ENCODE measurements at places on chromosomes 16 and 17.

DNA sequence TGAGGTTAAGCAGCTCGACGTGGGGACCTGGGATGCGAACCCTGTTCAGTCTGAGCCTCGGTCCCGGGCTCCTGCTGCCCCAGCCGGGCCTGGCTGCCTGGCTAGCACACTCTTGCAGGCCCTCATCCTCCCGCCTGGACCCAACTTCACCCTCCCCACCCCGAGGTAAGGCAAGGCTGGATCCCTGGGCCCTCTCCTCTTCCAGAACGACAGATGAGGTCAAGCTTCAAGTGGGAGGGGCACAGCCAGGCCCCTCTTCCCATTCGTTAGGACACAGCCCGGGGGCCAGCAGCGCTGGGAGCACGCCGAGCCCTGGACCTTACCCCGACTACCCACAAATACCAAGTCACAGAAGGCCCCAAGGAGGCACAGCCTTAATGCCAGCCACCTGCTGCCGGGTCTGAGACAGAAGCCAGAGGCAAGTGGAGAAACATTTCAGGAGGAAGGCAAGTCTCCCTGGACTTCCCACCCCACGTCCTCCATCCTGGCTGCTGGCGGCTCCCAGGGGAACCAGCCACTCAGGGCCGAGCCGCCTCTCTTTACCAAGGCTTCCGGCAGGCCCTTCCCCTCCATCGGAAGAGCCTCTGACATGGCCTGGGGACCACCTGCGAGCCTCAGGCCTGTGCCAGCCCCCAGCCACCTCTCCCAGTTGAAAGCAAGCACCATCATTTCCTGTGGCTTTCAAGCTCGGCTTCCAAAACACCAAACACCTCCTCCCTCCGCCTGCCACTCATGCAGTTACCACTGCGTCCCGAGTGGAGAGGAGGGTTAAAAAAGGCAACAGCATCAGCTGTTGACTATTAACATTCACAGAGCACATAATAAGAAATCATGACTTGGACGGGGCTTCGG is 59.9 kb downstream of the RPH3AL start:
- no peak for DNase-seq

DNA sequence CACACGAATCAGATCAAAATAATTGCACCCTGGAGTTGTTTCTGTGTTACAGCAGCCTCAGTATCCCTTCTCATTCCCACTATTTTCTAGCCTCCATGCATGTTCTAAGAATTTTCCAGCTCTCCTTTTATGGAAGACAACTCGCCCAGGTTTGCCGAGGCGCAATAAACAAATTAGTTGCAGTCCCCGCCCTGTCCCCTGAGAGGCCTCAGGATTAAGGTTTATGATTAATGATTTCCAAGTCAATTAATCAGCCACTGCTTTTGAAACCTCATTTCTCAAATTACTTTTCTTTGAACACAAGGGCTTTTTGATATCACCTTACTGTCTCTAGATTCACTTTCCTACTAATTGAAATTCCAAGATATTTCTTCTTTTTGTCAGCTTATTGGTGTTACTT is 138.3 kb upstream of the HSBP1 start:
- DNase-seq: no peak

DNA sequence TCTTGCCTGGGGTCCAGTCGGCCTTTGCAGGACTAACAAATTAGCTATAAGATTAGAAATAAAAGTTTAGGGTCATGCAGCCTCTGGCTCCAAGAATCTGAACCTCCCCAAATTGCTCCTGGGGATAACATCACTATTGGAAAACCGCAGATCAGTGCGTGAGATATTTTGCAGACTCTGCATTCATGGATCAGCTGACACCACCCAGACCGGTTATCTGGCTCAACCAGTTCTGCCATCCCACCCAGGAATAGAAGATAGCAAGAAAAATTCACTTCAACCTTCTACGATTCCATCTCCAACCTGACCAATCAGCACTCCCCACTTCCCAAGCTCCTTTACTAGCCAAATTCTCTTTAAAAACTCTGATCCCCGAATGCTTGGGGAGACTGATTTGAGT is 4.3 kb upstream of the PGS1 start:
- no peak for DNase-seq

DNA sequence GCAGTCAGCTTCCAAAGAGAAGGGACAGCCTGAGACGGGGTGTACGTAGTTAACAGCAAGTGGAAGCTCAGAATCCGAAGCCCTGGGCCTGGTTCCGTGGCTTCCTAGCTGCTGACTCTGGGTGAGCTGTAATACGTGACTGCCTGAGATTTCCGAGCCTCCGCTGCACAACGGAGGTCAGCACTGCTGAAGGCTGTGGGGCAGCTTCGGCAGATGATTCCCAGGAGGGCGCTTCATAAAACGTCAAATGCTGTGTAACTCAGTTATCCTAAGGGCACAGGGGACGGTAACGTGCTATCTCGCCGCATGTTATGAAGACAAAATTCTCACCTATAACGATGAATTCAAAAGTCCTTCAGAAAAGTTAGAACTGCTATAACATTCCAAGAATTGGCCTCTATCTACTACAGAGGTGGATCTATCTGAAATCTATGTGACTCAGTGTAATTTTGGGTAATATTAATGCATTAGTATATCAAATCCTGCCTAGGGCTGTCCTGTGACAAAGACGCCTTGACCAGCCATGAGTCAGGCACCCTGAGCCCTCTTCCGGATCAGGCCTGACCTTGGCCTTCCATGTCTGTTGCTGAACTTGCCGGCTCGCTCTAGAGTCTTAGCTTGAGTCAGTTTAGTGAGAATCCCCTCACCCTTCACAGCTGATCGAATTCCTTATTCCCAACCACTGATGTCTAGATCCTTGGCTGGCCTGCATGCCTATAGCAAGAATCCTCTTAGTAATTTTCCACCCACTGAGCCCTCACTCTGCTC is 43.5 kb downstream of the MARF1 start:
- no peak for DNase-seq

DNA sequence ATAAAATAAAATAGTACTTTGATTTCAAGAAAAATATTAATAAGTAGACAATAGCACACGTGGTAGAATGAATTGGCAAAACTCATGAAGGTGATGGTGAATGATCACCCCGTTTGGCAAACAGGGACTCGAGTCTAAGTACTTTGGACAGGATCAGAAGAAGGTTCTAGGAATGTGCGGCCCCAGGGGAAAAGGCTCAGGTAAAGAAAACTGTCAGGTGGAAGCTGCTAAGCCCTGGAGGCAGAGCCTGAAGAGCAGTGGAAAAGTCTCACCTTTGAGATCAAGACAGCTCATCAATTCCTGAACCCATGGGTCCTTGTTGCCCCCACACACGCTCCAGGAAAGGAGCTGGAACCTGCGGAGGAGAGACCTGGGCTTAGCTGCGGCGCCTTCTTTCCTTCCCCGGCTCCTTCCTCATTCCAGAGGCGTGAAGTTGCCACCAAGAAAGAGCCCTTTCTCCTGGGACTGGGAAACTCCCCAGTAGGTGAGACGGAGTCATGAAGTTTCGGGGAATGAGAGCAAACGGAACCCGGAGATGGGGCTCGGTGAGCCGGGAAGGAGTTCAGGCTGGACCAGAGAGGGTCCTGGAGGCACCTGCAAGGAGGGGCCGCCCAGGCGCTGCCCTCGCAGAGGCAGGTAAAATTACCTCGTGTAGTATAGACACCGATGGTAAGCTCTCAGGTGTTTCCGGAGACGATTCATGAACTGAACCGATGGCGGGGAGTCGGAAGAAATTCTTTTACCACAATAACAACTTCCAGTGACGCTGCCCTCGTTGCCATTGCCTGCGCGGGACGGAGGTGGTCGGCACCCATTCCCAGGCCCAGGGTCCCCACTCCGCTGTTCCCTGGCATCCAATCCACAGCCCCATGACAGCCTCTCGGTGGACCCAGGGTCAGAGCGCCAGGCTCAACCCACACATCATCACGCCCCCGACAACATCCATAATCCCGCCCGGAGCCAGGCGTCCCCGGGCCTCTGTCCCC is 1.2 kb upstream of the ZMYND15 start:
- no peak for DNase-seq

DNA sequence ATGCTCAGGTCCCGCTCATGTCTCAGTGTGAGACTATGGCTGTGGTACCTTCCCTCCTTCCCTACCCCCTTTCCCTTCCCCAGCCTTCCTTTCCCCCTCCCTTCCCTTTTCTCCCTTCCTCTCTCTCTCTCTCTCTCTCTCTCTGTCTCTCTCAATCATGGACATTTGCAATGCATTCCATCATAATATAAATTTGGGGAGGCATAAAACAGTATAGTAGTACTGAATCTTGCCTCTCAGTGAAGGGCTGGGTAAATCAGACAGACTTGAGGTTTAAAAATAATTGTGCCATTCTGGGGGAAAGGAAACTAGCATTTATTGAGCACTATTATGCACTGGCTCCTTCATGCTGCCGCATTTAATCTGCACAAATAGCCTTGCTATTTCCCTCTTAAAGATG is 4.3 kb downstream of the ZKSCAN2 start:
- DNase-seq: no peak

DNA sequence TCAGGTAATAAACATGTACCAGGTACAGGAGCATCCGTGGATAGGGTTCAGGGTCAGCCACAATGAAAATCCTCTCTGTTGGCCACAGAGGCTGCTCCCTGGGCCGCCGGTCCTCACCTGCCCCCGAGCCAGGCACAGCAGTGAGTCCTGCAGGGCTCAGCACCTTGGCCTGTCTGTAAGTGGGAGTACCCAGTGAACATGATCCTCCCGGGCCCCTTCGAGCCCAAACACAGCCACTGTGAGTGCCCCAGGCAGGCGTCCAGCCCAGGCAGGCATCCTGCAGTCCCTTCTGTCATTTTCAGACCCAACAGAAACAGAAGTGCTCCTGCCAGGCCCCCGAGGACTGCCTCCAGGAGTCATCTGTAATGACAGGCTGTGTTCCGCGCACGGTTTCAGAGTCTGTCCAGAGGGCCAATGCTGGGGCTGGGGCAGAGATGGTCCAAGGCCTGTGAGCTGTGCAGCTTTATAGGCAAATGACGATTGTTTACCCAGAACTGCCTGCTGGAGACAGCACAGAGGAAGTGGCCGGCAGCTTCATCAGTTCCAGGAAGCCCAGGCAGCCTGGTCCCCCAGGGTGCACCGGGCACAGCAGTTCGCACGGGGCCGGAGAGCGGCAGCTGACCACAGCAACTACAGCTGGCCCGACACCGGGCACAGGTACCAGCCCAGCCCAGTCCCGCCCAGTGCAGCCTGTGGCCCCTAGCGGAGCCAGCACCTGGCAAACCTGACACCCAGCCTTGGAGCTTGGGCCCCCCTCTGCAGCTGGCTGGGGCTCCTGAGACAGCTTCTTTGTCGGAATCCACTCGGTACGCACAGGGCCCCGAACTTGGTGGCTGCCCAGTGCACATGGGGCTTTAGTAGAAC is 13.2 kb downstream of the SLC7A5 start:
- DNase-seq: peak; percentile 24
